ENCODE measurements at places on chromosomes 7 and 10. TPM values are rescaled to one million over a fixed set of nuclear protein-coding genes. Genes with fewer than 3 reads are reported as not detected.

The HOXA5 gene
- total RNA-seq = 21.4 TPM

The HOXA6 gene
- 20.7 TPM for total RNA-seq

The MLXIPL gene
- total RNA-seq = not detected

The PNLIPRP1 gene
- not detected for total RNA-seq

The SHOC2 gene
- total RNA-seq = 37.1 TPM

The TAS2R3 gene
- total RNA-seq = 1.3 TPM

The PAOX gene
- total RNA-seq = 2.6 TPM

The VPS41 gene
- total RNA-seq = 79.8 TPM

The NYAP1 gene
- total RNA-seq = 2.0 TPM

DNA sequence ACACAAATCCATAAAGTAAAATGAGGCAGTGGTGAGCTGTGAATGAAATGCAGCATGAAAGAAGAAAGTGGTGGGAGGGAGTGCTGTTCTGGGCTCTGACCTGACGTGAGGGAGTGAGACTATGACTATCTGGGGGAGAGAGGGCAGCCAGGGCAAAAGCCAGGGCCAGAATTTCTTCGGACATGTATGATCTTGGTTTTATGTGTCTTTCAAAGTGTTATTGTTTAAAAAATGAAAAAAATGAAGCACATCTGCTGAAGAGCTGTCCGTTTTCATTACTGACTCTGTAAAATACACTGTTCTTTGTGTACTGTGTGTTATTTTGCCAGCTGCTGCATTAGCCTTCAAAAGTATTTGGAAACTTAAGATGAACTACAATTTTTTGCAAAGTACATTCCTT, 70.2 kb upstream of the KLF14 start:
- H3K27ac ChIP-seq = no peak overlapping the region
- H3K36me3 ChIP-seq = no peaks in the 10 kb centered on the region
- DNase-seq = no peak
- H3K4me1 ChIP-seq = no peaks in the 10 kb centered on the region
- peaks cover 14% of the 10 kb centered on the region for H3K27me3 ChIP-seq

GRCh38 chr10:126387041-126387921, 996 bp downstream of the ADAM12 start:
- peak; percentile 48 for DNase-seq
- H3K27me3 ChIP-seq = peaks cover 3% of the 10 kb centered on the region
- H3K4me1 ChIP-seq = no peaks in the 10 kb centered on the region
- H3K4me3 ChIP-seq = no peak overlapping the region

DNA sequence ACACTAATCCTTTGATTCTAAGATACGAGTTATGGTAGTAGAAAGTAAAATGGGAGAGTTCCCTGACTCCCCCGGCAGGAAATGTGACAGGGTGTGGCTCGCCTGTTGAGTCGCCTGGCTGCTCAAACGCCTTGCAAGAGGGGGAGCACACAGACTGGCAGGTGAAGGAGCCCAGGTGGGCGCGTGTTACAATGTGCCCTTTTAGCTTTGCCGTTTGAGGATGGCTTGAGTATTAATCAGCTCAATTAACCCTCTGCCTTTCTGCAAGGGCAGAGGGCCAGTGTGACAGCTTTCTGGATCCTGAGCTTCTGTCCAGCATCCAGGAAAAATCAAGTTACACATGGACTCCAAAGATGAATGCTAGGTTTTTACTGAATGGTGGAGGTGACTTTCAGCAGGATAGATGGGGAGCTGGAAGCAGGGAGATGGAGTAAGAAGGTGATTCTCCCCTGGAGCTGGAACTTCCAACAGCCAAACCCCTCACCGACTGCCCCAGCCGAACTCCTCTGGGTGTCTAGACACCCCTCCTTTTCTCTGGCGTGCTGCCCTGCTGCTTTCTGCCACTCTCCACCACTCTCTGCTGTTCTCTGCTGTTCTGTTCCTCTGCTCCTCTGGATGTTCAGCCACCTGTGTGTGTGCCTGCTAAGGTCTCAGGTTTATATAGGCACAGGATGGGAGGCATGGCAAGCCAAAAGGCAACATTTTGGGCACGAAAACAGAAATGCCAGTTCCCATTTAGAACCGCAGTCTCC, 548.8 kb upstream of the KCND2 start:
- H3K27me3 ChIP-seq = no peaks in the 10 kb centered on the region
- H3K36me3 ChIP-seq = no peaks in the 10 kb centered on the region
- H3K4me1 ChIP-seq = peaks cover 19% of the 10 kb centered on the region
- H3K4me3 ChIP-seq = no peak overlapping the region
- no peak overlapping the region for H3K27ac ChIP-seq

DNA sequence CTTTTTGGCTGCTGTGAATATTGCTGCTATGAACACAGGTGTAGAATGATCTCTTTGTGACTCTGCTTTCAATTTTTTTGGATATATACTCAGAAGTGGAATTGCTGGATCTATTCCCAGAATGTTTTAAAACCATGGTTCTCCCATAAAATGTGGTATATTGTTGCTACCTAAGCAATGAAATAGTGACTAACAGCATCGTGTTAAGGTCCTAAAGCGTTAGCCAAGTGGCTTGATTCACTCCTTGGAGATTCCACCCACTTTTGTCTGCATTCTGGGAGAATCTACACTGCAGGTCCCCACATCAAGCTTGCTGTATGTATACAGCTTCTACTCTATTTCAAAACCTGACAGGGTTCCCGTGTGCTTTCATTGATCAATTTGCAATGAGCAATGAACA, 105.6 kb downstream of the CDK6 start:
- H3K4me3 ChIP-seq = no peak overlapping the region
- H3K27me3 ChIP-seq = no peaks in the 10 kb centered on the region
- no peak for DNase-seq
- H3K36me3 ChIP-seq = no peaks in the 10 kb centered on the region
- H3K27ac ChIP-seq = no peak overlapping the region
- H3K4me1 ChIP-seq = peaks cover 22% of the 10 kb centered on the region

GRCh38 chr10:69960988-69961880, 91.4 kb upstream of the MACROH2A2 start:
- no peak overlapping the region for H3K4me3 ChIP-seq
- H3K27me3 ChIP-seq = peaks cover 5% of the 10 kb centered on the region

DNA sequence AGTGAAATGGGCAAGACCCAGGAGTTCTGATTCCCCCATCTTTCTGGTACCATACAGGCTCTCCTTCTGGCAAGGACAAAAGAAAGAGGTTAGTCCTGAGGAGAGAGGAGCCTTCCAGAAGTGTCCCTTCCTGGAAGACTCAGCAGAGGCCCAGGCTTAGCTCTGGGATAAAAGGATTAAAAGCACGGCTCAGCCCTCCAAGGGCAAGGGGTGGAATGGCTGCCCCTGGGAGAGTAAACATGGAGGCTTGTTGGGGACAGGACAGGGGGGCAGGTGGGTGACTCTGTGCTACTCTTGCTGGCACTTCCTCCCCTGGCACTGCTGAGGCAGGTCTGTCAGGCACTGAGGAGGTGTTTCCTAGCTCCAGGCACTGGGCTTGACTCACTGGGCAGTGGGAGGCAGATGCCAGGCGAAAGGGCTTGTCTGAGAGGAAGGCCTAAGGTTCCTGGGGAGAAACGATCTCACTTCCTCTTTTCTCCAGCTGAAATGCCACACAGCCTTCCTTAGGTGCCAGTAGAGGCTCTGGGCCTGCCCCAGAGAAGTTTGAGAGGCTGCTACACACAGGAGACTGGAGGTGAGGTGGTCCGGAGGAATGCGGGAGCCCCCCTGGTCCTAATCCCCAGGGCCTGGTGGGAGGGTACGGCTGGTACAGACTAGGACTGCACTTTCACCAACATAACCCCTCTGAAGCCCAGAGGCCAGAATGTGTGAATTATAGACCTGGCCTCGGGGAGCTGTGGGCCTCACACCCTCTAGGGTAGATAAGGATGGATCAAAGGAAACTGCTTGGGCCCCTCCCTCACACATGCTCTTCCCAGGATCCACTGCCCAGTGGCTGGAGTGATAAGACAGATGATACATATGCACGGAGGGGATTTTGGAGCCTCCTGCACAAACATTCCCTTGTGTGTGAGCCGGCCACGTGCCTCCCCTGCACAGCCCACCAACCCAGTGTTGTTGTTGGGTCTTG, 63.2 kb upstream of the PODXL start:
- H3K36me3 ChIP-seq = no peaks in the 10 kb centered on the region
- no peak overlapping the region for H3K4me3 ChIP-seq

- no peaks in the 10 kb centered on the region for H3K4me1 ChIP-seq
- no peaks in the 10 kb centered on the region for H3K36me3 ChIP-seq
- no peak overlapping the region for H3K4me3 ChIP-seq
- H3K27ac ChIP-seq = no peak overlapping the region
- H3K27me3 ChIP-seq = no peaks in the 10 kb centered on the region
Measured at GRCh38 chr10:130418731-130419130, 282.5 kb downstream of the GLRX3 start.

- no peak for DNase-seq
- H3K4me3 ChIP-seq = no peak overlapping the region
- no peaks in the 10 kb centered on the region for H3K27me3 ChIP-seq
- H3K36me3 ChIP-seq = no peaks in the 10 kb centered on the region
- no peaks in the 10 kb centered on the region for H3K4me1 ChIP-seq
- H3K27ac ChIP-seq = no peak overlapping the region
Measured at GRCh38 chr7:77980087-77980713, 181.6 kb downstream of the PHTF2 start.

GRCh38 chr10:30057894-30058556, 1.4 kb downstream of the JCAD start:
- no peaks in the 10 kb centered on the region for H3K27me3 ChIP-seq
- H3K27ac ChIP-seq = peak overlapping the region; percentile 69
- peak overlapping the region; percentile 62 for H3K4me3 ChIP-seq

DNA sequence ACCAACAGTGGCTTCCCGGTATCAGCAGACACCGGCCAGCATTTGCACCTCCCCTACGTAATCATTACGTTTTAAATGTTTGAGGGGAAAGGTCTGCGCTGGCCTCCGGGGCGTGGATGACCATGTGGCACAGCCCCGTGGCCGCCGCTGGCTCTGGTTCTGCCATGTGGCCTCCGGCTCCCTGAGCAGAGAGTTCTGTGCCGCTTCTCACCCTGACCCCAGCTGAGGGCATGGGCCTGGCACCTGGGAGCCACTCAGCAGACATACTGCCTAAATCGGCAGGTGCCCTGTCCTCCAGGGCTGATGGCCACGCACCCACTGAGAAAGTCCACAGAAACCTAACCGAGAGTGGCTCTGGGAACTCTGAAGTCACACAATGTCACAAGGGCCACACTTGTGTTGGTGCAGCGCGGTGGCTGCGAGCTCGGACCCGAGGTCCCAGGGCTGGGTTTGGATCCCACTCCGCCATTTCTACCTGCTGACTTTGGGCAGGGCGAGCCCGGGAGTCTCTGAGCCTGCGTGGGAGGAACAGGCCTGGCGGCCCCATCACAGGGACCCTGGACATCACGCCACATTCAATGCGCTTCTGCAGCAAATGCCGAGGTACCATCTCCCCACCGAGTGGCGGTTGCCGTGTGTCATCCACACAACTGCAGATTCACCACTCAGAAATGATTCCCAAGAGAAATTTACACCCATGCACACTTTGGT, 25.3 kb downstream of the CFAP46 start:
- DNase-seq = no peak
- H3K27me3 ChIP-seq = no peaks in the 10 kb centered on the region
- no peak overlapping the region for H3K4me3 ChIP-seq
- no peak overlapping the region for H3K27ac ChIP-seq
- no peaks in the 10 kb centered on the region for H3K4me1 ChIP-seq
- no peaks in the 10 kb centered on the region for H3K36me3 ChIP-seq

GRCh38 chr7:27172823-27173510, 1.2 kb downstream of the HOXA10 start:
- no peaks in the 10 kb centered on the region for H3K36me3 ChIP-seq
- H3K4me3 ChIP-seq = peak overlapping the region; percentile 88
- H3K27ac ChIP-seq = peak overlapping the region; percentile 96
- no peaks in the 10 kb centered on the region for H3K27me3 ChIP-seq

- H3K4me1 ChIP-seq = peaks cover 14% of the 10 kb centered on the region
- DNase-seq = no peak
- no peak overlapping the region for H3K4me3 ChIP-seq
- H3K36me3 ChIP-seq = no peaks in the 10 kb centered on the region
- H3K27ac ChIP-seq = no peak overlapping the region
Measured at GRCh38 chr10:114773197-114773532, 48.4 kb upstream of the FHIP2A start.
